ENCODE measurements at places on chromosomes 2 and 18. TPM values are rescaled to one million over a fixed set of nuclear protein-coding genes. Genes with fewer than 3 reads are reported as not detected.

Gene OTOS
- total RNA-seq: not detected

Gene CPLX4
- not detected for total RNA-seq

Gene UPP2
- not detected for total RNA-seq

Gene IL36G
- not detected for total RNA-seq

Gene TUBA3E
- total RNA-seq: not detected

Gene LYG1
- total RNA-seq: not detected

Gene SULT1C4
- total RNA-seq: 27.0 TPM

Gene COBLL1
- total RNA-seq: 26.0 TPM

Gene PPP1R1C
- total RNA-seq: not detected

Gene PER2
- 0.65 TPM for total RNA-seq

Gene RALBP1
- 90.9 TPM for total RNA-seq

Gene NDUFS1
- total RNA-seq: 167 TPM

Gene C2orf66
- not detected for total RNA-seq

Gene ASB18
- not detected for total RNA-seq

Gene FBLN7
- total RNA-seq: 1.8 TPM

Data from epithelial cell of umbilical artery (primary cell).